ENCODE measurements at places on chromosomes 16 and 17.

DNA sequence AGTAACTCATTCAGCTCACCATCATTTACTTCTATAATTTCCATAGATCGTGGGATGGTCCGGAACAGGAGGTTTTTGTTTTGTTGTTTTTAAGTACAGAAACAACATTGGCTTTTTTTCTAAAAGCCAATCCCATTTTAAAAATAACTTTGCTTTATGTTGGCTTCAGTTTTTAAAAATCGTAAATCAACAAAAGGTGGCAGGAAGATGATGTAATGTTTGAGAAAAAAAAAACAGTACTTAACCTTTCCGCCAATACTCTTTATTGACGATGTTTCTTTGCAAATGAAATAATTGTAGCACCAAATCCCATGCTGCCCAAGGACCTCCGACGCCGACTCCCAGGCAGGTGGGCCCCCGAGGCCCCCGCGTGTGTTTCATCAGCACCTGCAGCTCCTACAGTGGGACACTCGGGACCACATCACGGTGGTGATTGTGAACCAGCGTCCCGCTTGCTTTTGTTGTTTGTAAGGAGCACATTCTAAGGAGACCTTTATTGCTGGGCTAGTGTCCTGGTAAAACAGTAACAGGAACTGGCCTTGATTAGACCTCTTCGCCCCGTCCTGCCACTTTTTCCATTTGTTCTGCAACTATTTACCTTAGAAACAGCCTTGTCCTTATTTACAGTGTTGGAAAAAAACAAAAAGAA is 140.2 kb upstream of the CHMP6 start:
- DNase-seq = no peak

GRCh38 chr17:61124562-61124961 is 275.1 kb upstream of the TBX2 start:
- peak; percentile 24 for DNase-seq

DNA sequence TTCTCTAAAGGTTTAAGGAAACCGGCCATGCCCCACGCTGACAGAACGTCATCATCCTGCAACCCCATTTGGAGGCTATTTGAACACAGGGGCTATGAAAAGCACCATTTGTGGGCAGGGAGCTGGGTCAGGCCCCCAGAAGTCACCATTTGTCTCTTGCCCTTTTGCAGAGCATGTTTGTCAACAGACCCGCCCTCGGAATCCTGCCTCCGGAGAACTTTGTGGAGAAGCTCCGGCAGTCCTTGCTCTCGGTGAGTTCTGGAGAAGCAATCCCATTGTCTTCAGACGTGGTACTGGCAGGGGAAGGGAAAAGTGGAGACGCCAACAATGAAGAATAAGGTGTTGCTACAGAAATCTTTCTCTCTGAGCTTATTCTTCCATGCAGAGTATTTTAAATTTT is 33.5 kb downstream of the TMEM186 start:
- DNase-seq = no peak

DNA sequence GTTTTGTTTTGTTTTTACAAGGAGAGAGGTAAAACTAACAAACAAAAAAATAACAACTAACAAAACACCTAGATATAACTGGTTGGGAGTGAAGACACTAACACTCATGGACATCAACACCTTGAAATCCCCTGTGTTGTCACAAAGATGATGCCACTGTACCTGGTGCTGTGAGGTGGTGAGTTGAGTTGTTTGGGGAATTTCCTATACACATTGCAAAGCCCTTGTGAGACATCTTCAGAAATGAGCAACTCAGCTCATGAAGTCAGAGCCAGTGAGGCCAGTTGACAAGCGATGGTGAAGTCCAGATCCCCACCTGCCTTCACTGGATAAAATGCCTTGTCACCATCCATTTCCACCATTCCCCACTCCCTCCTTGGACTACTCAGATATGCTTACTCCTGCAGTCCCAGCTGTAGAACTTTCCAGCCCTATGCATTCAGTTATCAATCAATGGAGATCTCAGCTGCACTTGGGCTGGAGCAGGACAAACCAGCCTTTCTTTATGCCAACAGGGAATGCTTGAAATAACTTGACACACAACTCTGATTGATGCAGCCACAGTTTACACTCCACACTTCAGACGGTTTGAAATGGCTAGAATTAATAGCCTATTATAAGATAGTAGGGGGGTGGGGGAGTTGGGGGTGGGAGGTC is 22.2 kb downstream of the ANKFN1 start:
- no peak for DNase-seq

DNA sequence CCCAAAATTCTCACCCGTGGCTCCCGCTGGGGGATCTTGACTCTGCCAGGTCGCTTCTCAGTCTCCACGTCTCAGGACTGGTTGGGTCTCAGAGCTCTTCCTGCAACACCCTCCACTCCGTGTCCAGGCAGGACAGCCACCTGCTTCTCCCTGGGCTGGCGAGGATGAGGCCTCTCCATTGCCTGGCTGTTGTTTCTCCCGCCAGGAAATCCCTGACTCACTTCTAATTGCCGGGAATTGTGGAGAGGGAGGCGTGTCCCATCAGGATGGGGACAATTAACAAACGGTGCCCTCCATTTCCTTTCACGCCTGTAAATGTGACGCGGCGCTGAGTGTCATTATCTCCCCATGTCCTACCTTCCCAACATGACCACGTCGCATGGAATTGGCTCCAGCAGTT is 204.5 kb downstream of the RBFOX3 start:
- no peak for DNase-seq

Data from PC-3 (cell line).